NCI-H446 treated with DMSO at 0.1 percent for 48 hours (cell line): ENCODE measurements at places on chromosomes 4 and X.

GRCh38 chrX:138759217-138759943 lies 47.9 kb upstream of the FGF13 start:
- no peak for DNase-seq

GRCh38 chr4:145333786-145334185 lies 147.9 kb upstream of the SMAD1 start:
- DNase-seq: no peak

DNA sequence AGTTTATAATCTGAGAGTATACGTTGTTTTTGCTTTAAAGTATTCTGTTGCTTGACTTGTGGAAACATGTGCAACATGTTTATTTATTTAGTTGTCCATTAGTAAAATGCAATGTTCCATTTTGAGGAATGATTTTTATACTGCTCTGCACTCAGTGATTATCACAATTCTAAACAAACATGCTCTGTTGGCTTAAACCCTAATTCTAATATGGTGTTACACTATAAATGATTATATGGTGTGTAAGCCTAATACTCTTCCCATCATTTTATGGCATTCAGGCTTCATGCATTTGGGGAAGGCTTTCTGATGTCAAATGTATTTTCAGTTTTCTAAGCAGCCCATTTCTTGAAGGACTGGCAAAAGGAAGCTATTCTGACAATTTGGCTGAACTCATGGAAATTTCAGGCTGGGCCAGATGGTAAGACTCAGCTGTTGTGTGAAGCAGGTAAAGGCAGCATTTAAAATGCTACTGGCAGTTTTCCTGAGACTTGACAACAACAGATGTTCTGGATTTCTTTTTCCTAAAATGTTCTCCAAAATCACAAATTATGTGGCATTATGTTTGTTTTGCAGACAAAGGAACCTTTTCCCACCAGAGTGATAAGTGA lies 336.7 kb upstream of the GNPDA2 start:
- peak; percentile 91 for DNase-seq

DNA sequence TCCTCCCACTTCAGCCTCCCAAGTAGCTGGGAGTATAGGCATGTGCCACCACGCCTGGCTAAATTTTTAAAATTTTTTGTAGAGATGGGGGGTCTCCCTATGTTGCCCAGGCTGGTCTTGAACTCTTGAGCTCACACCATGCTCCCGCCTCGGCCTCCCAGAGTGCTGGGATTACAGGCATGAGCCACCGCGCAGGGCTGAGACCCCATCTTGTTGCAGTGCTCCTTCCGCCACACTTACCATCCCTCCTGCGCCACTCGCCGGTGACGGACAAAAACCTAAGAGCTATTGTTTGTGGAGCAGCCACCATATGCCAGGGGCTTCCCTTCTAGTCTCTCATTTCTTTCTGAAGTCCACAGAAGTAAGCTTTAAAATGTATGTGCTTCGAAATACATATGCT lies 34.5 kb downstream of the NSG1 start:
- DNase-seq: no peak

- no peak for DNase-seq
Observed at GRCh38 chr4:94338681-94339351, 3.8 kb downstream of the HPGDS start.

DNA sequence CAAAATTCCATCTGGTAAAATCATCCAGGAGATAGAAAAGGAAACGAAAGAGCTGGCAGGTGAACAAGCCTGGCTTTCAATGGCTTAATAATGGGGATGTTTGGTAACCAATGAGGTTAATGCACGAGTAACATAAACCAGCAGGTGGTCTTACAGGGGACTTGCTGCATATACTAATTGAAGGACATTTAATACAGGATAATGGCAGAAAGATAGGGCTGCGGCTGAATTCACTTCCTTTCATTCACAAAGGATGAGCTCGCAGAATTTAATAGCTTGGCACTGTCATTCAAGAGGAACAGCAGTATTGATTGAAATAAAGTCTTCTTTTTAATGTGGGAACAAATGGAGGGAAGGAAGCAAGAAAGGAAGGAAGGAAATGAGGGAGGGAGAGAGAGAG lies 156.3 kb upstream of the RAI2 start:
- DNase-seq: no peak

GRCh38 chrX:78931814-78932213 lies 13.4 kb upstream of the P2RY10 start:
- DNase-seq: no peak

DNA sequence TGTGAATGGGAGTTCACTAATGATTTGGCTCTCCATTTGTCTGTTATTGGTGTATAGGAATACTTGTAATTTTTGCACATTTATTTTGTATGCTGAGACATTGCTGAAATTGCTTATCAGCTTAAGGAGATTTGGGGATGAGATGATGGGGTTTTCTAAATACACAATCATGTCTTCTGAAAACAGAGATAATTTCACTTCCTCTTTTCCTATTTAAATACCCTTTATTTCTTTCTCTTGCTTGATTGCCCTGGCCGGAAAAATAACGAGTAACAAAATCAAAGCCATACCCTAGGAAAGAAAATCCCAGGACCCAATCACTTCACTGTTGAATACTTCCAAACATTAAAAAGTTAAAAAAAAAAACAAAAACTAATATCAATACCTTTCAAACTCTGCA lies 67.7 kb upstream of the UGT2B4 start:
- no peak for DNase-seq

DNA sequence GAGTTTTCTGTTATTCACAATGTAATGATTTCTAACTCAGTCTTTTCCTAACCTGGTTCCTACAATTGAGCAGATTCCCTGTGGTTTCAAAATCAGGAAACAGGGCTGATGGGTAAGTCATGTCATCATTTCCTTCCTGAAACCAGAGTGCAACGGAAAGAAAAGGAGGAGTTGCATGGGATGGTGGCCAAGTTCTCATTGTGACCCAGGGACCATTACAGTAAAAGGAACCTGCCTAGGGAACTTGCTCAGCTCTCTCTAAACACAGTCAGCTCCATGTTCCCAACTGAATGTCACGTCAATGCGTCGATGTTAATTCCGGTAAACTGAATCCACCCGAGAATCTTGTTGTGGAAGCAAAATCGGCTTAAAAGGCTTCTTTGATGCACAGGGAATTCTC lies 51.2 kb downstream of the LGI2 start:
- DNase-seq: no peak

DNA sequence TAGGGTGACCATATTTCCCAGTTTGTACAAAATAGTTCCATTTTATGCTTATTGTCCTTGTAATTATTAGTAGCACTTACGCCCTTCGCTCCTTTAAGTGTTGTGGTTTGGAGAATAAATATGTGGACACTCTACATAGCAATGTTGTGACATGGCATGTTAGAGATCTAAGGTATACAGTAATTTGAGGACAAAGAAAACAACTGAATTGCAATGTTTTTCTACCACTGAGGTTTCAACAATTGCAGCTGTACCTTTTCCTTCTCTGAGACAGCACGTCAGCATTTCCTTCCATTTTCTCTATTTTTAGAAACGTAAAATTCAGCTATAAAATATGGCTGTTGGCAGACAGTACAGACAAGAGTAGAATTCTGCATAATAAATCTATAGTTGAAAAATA lies 323.1 kb downstream of the MAPK10 start:
- DNase-seq: no peak

- DNase-seq: no peak
Observed at GRCh38 chrX:46649421-46650260, 76.1 kb downstream of the CHST7 start.

DNA sequence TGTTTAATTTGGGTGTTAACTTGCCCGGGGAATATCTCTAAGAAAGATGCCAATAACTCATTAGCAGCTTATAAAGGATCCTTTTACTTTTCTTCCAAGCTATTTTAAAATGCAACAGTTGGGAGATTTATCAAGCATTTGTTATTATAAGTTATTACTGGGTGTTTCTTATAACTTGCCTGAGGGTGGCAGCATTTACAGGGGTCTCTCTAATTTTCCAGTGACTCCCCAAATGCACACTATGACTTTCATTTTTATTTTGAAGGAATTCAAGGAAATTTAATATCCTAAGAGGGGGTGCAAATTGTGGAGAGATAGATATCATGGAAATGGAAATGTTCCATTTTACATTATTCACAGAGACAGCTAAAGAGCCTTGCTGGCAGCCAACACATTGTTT lies 138.0 kb downstream of the PDGFRA start:
- DNase-seq: no peak

GRCh38 chr4:56424697-56425514 lies 10.5 kb downstream of the PPAT start:
- DNase-seq: no peak

DNA sequence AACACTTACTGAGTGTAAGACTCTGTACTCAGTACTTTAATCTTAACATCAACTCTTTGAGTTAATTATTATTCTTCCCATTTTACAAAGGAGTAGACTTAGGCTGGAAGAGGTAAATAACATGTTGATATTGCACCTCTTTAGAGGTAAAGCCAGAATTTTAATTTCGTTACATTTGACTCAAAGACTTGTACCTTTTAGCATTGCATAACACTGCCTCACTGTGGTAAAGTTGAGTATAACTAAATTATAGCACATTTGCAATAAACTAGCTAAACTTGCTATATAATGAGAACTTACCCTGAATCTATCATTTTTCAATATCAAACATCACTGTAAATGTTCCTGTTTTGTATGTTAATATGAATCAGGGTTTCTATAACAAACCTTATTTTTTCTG lies 218.5 kb downstream of the PRR32 start:
- no peak for DNase-seq

GRCh38 chrX:104806346-104806745 lies 240.3 kb downstream of the IL1RAPL2 start:
- DNase-seq: no peak

- DNase-seq: no peak
Observed at GRCh38 chrX:74349387-74349786, 45.4 kb downstream of the ZCCHC13 start.

DNA sequence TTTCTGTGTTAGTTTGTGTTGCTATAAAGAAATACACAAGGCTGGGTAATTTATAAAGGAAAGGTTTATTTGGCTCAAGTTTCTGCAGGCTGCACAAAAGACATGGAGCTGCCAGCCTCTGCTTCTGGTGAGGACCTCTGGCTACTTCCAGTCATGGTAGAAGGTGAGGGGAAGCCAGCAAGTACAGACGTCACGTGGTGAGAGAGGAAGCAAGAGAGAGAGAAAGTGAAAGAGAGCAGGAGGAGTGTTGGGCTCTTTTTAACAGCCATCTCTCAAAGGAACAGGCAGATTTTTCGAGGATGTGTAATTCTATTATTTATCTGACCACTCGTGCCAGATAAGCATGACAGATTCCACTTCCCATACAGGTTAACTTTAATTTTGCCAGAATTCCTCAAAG lies 1199.1 kb downstream of the ADGRL3 start:
- no peak for DNase-seq

GRCh38 chrX:75156531-75156945 lies 455 bp upstream of the ABCB7 start:
- no peak for DNase-seq

DNA sequence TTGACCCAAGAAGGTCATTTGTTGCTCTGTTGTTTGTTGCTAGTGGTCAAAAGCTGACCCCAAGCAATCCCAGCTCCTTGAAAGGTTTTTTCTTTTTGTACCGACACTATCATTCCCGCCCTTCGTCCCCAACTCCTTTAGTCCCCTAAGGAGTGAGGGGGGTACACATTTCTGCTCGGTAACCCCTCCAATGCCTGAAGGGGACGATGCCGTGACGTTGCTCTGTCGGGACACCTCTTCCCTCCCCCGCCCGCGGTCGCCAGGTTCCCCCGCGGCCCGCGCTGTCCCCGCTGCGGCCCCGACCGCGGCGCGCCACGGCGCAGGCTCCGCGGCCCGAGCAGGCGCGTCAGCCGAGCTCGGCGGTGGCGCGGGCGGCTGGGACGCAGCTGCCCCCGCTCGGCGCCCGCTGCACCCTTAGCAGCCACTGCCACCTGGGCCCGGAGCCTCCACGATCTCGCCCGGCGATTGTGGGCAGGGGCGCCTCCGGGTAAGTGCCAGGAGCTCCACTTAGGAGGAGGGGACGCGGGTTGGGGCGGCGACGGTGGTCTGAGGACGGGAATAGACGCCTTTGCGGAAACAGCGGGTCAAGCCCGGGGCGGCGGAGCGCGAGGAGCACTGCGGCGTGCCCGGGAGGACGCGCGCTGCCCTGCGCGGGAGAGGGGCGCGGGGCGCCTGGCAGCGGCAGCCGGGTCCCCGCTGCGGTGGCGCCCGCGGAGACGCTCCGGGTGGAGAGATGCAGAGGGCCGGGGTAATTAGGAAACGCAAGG lies at the start of gene GLRB:
GLRB (plus strand) TSS at position 340 of the 767 bp plus-strand sequence. CDS start 1,875 bp downstream, outside the sequence.
- DNase-seq: no peak

DNA sequence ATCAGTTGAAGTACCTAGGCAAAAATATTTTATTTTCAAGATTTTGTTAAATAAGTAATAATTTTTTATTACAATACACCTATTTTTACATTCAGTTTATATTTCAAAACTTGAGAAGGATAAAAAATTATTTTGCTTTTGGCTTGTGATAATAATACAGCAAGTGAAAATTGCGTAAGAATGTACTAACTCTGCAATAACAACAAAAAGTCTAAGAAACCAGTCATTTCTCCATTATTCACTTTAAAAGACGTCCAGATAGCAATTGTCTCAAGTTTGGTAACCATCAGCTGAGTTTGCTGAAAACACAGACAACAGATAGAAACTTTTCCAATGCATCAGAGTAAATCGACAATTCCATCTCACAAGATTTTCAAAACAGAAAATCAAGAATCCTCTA lies 12.1 kb downstream of the CXCL8 start:
- DNase-seq: no peak

- DNase-seq: no peak
Observed at GRCh38 chr4:82643994-82644733, 82.4 kb upstream of the TMEM150C start.

DNA sequence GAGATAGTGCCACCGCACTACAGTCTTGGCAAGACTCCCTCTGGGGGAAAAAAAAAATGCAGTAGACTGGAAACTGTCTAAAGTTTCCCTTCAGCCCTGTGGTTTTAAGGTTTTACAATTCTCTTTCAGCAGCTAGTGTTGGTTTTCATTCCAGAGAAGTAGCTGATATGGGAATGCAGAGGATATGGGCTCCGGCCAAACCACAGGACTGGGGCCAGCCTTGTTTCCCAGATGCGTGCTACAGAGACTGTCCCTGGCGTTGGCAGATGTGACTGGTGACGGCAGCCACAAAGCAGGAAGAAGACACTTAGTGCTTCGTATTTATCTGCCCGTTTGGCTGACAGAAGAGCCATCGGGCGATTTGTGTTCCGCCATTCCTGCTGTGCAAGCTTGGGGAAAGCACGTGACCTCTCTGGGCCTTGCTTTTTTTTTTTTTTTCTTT lies 43.2 kb downstream of the ZBTB49 start:
- DNase-seq: no peak

- DNase-seq: no peak
Observed at GRCh38 chrX:135421932-135422809, at the start of gene SMIM10L2A. Gene SMIM10L2A, plus strand, starts transcription at chrX:135421944. Its CDS starts 188 bp downstream, at chrX:135422132.
